ENCODE measurements at places on chromosomes 1 and 21. TPM values are rescaled to one million over a fixed set of nuclear protein-coding genes. Genes with fewer than 3 reads are reported as not detected.

- no peak for DNase-seq
Observed at GRCh38 chr1:245926888-245927287, 580.2 kb downstream of the SMYD3 start.

Gene ACTL8
- total RNA-seq: not detected

DNA sequence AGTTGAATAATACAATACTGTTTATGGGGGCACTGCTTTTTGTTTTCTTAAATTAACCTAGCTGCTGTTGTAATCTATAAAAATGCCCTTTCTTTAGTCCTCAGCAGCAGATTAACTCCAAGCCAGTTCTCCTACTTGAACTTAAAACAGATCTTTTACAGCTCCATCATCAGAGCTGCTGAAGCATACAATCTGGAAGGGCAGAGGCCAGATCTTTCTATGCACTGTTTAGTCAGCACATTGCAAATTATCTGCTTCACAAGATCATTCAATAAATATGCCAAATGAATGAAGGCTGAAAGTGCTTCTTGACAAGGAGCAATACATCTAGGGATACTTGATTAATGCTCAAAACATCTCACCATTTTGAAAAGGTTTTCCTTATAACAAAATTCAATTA is 115.8 kb downstream of the PLPPR5 start:
- no peak for DNase-seq

- DNase-seq: no peak
Observed at GRCh38 chr1:1291548-1292441, 11.6 kb downstream of the SCNN1D start.

GRCh38 chr1:192386051-192386650 is 69.4 kb downstream of the RGS21 start:
- no peak for DNase-seq

- no peak for DNase-seq
Observed at GRCh38 chr1:88252745-88253144, 431.3 kb upstream of the PKN2 start.

Gene CD84
- 12.7 TPM for total RNA-seq

Gene P3R3URF
- not detected for total RNA-seq

Gene TENT5C
- 5.4 TPM for total RNA-seq

Gene INKA2
- total RNA-seq: 7.3 TPM

Gene SPATA45
- not detected for total RNA-seq

DNA sequence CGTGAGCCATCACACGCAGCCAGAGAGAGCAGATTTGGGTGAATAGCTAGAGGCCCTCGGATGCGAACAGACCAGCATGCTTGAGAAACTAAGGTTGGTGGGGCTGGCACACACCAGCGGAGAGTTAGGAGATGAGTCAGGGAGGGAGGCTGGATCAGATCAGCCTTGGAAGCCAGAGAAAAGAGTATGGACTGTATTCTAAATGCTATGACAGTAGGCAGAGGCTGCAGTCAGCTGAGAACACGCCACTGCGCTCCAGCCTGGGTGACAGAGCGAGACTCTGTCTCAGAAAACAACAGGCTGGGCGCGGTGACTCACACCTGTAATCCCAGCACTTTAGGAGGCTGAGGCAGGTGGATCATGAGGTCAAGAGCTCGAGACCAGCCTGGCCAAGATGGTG is 4.0 kb upstream of the PLEKHM2 start:
- DNase-seq: no peak

GRCh38 chr1:229388897-229389580 is 44.9 kb downstream of the ACTA1 start:
- DNase-seq: no peak

Gene GPR157
- total RNA-seq: 7.0 TPM

Gene HES2
- not detected for total RNA-seq

DNA sequence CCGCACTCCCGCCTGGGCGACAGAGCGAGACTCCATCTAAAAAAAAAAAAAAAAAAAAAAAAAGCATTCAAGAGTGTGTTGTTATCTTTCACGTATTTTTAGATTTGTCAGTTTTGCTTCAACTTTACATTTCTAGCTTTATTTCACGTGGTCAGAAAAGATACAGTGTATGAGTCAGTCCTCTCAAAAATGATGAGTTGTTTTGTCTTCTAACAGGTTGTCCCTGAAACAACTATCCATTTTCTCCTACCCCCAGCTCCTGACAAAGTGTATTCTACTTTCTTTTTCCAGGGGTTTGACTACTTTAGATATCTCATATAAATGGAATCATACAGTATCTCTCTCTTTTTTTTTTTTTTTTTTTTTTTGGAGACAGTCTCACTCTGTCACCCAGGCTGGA is 5.5 kb upstream of the ZNF695 start:
- no peak for DNase-seq

DNA sequence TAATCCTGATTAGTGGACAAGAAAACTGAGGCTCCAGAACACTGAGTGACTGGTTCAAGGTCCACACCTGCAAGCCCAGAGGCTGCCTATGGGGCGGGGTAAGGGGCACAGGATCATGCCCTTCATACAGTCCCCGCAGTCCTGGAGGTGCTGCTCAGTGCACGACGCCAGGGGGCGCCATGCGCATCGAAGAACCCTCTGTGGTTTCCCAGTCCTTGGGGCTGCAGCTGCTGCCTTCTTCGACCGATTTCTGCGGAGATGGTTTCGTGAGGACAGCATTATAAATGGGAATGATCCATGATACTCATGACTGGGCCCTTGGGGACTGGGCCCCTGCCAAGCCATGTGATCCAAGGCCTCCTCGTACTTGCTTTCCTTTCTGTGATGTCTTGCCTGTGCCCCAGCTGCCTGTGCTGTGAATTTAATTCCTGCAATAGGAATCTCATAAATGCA is 37.1 kb upstream of the ARHGEF10L start:
- DNase-seq: peak; percentile 56

GRCh38 chr1:19495799-19496526 is 10.6 kb upstream of the CAPZB start:
- no peak for DNase-seq

Gene LCE3D
- not detected for total RNA-seq

Gene LEFTY1
- not detected for total RNA-seq

DNA sequence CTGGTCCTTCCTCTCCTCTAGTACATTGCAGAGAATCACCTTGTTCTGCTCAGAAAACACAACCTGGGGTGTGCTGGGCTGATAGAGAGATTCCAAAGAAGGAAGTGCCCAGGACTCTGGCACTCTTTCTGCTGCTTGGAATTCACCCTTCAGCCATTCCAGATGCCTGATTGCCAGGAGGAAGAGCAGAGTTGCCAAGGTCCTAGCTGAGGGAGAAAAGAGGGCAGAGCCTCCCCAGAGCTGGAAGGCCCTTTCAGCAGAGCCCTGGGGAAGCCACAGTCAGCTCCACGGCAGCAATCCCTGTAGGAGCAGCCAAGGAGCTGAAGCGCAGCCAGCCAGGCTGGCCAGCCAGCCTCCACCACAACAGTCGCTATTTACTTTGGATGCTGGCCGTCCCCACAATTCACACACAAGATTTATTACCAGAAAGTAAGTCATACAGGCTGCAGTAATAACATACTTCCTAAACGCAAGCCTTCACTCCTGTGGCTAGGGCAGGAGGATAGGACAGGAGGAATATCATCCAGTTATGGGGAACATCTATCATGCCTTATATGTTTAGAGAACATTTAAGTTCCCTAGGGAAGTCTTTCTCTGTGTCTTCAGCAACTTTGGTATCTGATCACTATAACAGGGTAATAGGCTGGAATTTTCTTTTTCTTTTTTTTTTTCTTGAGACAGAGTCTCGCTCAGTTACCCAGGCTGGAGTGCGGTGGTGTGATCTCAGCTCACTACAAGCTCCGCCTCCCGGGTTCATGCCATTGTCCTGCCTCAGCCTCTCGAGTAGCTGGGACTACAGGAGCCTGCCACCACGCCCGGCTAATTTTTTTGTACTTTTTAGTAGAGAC is 36.6 kb upstream of the SLC44A3 start:
- peak; percentile 79 for DNase-seq

Gene SPRR2F
- not detected for total RNA-seq

GRCh38 chr1:119040906-119041305 is 52.8 kb upstream of the TBX15 start:
- DNase-seq: no peak

- peak; percentile 39 for DNase-seq
Observed at GRCh38 chr1:229596925-229597699, 28.8 kb downstream of the TAF5L start.

- no peak for DNase-seq
Observed at GRCh38 chr1:100928128-100928527, 32.2 kb downstream of the SLC30A7 start.

DNA sequence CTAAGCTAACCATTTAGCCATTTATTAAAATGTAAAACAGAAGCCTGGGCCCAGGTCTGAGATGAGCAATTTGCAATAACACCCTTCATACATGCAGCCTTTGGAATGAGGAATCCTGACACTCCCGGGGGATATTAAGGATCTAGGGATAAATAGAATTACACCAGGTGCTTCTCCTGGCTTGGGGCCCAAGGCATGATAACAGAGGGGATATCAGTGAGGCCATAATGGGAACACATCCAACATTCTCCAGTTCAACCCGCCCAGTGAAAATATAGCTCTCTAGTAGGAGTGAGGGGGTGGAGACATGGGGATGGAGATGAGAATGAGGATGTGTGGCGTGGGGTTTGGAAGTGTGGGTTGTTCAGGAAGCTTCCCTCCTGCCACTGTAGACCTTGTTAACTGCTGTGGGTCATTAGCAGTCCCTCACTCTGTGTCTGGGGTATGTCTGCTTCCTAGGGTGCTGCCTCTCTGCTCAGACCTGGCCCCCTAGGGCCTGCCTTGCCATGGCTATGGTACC is 57.9 kb upstream of the KANK4 start:
- DNase-seq: no peak

DNA sequence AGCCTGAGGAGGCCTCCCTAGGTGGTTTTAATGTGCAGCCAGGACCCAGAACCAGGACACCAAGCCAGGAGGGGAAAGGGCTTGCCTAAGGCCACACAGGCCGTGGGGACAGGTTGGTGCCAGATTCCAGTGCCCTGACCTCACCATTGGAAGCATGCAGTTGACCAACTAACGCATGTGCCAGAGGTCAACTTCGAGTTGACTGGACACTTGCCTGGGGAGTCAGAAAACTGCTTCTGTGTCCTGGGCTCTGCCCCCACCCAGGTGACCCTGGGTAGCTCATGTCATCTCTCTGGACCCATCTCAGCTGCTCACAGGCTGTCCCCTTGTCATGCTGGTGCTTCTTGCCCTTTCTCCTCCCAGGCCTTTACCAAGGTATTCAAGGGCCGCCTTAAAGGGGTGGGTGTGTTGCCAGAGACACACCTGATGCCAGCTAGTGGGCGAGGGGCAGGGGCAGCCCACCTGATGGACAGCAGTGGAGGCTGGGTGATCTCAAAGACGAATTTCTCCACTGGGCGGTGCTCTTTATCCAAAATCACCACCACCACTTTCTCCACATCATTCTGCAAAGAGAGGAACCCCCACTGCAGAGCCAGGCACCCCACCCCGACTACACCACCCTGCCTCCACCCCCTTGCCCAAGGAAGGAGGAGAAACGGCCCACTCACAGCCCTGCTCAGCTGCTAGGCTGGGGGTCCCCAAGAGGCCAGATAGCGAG is 4.4 kb downstream of the MAD2L2 start:
- DNase-seq: no peak

GRCh38 chr21:45644041-45644906 is 749 bp downstream of the PCBP3 start:
- DNase-seq: no peak

Gene PGBD5
- 0.63 TPM for total RNA-seq

DNA sequence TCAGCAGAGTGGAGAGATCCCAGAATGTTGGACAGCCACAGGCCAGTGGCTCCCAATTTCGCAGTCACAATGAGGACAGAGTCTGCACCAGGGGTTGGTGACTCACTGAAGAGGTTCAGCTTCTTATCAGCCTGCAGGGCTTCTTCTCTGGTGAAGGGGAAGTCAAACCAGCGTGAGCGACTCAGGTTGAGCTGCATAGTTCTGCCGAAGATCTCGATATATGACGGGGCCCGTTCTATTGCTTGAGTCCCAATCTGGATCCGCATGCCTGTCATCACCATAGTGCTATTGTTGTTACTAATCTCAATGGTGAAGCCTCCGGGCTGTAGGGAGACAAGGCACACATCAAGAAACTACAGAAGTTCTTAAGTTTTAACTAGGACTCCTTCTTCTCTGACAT is 58.5 kb downstream of the UBR4 start:
- no peak for DNase-seq

- DNase-seq: no peak
Observed at GRCh38 chr1:209772126-209772525, 12.2 kb downstream of the C1orf74 start.

DNA sequence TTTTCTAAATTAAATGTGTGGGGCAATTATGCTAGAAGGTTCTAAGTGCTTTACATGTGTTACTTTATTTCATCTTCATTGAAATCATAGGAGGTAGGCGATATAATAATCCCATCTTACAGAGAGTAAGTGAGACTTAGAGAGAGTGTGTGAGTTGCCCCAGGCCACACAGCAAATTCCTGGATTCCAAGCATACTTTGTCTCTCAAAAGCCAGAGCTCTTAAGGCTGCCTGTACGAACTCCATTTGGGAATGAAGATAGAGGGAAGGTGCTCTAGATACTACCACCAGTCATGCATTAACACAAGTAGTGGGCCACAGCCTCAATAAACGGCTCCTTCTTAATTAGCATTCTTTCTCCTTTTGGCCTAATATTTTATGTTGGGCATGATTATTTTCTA is 170.1 kb downstream of the SIPA1L2 start:
- DNase-seq: no peak

Gene KCNE1
- 10.8 TPM for total RNA-seq

- no peak for DNase-seq
Observed at GRCh38 chr21:18545908-18546307, 142.3 kb upstream of the TMPRSS15 start.

- no peak for DNase-seq
Observed at GRCh38 chr1:7617826-7618225, 153.3 kb upstream of the VAMP3 start.

GRCh38 chr1:9890224-9890731 is 19.8 kb downstream of the CTNNBIP1 start:
- no peak for DNase-seq
